Activated CD4-positive, alpha-beta T cell treated with anti-CD3 and anti-CD28 coated beads for 1 hour (primary cell): ENCODE measurements at places on chromosomes 1 and 21.

DNA sequence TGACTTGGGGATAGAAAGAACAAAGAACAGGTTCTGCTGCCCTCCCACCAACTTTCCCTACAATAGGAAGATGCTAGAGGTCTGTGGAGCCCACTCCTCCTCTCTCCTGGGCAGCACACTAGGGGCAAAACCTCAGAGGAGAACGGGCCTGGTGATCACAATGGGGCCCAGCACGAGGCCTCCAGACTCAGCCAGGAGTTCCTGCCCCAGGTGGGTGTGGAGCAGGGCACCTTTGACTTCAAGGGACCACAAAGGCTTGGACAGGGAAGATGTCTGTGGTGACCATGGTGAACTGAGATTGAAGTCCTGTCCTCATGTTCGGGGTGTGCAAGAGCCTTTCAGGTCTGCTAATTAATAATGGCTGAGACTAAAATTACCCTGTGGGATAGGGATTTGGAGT lies 88.8 kb downstream of the LAMC2 start:
- no peak for DNase-seq

DNA sequence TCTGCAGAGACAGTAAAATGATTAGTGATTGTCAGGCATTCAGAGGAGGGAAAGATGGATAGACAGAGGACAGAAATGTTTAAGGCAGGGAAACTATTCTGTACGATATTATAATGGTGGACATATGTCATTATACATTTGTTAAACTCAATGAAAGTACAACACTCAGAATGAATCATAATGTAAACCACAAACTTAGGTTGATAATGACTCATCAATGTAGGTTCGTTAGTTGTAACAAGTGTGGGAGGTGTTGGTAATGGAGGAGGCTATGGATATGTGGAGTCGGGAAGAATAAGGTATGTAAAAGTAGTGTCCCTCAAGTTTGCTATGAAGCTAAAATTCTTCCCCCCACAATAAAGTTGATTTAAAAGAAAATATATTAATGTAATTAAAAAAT lies 455.0 kb downstream of the BRINP3 start:
- DNase-seq = no peak

- DNase-seq = no peak
Measured at GRCh38 chr1:2431518-2431917, 19.2 kb upstream of the PEX10 start.

DNA sequence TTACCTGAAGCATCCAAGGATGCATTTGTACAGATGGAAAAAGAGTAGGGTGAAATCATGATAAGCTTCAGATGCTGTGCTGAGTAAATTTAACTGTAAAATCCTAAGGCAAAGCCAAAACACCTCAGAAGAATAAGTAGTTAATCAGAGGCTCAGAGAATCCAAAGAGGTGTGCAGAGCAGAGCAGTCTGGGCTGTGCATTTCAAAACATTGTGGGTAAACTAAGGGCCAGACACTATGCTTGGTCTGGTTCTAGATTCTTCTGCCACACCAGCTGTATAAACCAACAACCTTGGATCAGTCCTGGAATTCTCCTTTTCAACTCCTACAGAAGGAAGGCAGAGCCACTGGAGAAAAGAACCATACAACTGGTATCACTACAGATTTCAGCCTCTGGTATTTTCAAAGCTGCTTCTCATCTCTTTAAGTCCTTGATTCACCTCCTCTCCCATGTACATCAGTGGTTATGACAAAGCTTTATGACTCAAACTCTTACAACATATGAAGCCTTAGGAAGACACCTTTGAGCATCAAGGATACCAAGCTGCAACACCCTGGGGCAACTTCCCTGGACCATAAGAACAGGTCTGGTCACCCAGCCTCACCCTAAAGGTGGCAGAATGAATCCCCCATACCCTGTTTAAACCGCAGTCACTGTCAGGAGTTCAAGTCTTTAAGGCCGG lies 11.6 kb upstream of the HIPK1 start:
- no peak for DNase-seq

GRCh38 chr1:143665606-143666005 lies 306.2 kb downstream of the FAM72C start:
- DNase-seq = no peak

DNA sequence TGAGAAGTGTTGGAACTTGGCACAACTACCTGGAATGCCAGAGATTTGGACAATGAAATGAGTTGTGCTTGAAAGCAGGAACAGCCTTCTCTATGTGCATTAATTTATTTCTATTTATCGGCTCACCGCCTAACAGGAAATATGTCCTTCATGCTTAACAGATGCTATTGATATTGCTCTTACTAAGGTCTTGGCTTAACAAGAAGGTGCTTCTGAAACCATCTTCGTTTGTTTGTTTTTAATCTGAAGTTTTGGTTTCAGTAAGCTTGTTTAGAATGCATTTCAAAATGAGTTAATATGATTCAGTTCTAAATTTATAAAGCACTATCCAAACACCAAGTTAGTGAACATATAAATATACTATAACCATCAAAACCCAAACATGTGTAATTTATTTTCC lies 898.3 kb upstream of the B3GALT2 start:
- no peak for DNase-seq

GRCh38 chr1:13967707-13968106 lies 267.7 kb downstream of the PRDM2 start:
- DNase-seq = no peak

- DNase-seq = no peak
Measured at GRCh38 chr1:52237430-52237829, 95.5 kb downstream of the ZFYVE9 start.

- DNase-seq = no peak
Measured at GRCh38 chr21:14592296-14593000, 46.3 kb upstream of the SAMSN1 start.

- DNase-seq = no peak
Measured at GRCh38 chr1:212691561-212692071, 8.0 kb downstream of the BATF3 start.
